ENCODE measurements at places on chromosomes 6 and 20. TPM values are rescaled to one million over a fixed set of nuclear protein-coding genes. Genes with fewer than 3 reads are reported as not detected.

- no peak overlapping the region for H3K27ac ChIP-seq
- no peaks in the 10 kb centered on the region for H3K4me1 ChIP-seq
- no peak overlapping the region for H3K4me3 ChIP-seq
- no peaks in the 10 kb centered on the region for H3K27me3 ChIP-seq
- no peaks in the 10 kb centered on the region for H3K36me3 ChIP-seq
Observed at GRCh38 chr6:48183178-48183577, 72.2 kb upstream of the PTCHD4 start.

DNA sequence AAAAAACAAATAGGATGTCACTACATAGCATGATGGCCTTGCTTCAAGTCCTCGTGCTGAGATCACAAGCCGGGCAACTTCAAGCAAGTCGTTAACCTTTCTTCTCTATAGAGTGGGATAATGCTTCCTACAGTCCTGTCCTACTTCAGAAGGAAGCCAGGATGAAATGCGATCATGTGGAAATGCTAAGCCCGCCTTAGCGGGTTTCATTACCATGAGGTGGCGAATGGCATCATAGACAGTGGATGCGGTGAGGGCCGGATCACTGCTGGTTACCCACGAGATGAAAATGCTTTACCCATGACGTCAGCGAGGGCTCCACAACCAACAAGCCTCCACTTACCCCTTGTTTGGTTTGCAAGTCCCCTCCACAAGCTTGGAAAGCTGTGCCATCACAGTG, 206.4 kb downstream of the TBXT start:
- H3K36me3 ChIP-seq = no peaks in the 10 kb centered on the region
- H3K27ac ChIP-seq = no peak overlapping the region
- no peaks in the 10 kb centered on the region for H3K4me1 ChIP-seq
- H3K4me3 ChIP-seq = no peak overlapping the region

VNN1 gene
- not detected for total RNA-seq

FAM50B gene
- total RNA-seq = 22.6 TPM
